ENCODE measurements at places on chromosomes 5 and 9. TPM values are rescaled to one million over a fixed set of nuclear protein-coding genes. Genes with fewer than 3 reads are reported as not detected.
A peak's percentile ranks its signal among the peaks of the same experiment; 100 is the strongest.

DNA sequence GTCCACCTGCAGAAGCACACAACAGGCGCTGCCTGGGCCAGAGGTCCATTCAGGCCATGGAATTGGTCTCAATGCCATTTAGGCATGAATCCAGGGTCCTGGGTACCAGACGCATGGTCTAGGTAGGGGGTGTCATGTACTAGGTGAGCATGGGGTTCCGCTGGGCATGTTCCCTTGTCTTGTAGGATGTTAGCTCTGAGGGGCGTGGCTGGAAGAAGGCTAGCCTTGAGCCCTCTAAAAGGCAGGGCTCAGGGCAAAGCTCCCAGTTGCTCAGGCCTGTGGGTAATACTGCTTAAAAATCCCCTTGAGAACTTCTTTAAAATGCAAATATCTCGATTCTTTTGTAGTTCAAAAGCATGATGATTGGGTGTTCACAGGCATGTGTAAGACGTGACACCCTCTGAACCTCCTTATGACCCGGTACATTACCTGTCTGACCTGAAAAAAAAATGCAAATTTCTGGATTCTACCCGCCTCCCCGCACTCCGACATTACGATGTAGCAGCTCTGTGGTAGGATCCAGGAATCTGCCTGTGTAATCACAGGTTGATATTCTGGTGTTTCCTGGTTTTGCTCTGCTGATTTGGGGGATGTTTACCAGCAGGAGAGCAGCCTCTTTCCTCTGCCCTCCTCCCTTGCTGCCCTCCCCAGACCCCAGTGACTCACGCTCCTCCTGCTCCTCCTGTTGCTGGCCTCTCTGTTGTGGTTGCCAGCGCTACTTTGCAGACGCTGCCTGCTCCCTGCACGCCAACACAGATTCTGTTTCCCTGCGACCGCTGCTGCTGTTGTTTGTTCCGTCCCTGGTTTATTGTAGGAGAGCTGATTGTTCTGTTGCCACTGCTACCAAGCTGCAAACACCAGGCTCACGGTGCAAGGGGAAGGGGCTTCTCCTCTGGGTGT is 5.7 kb downstream of the TMC1 start:
- peak; percentile 97 for DNase-seq

- no peak for DNase-seq
These were observed 287.1 kb downstream of the KCNN2 start for GRCh38 chr5:114648940-114649339.

The SLC34A3 gene
- not detected for total RNA-seq

The C9orf43 gene
- total RNA-seq: not detected

The ANXA6 gene
- 98.2 TPM for total RNA-seq

The KIF12 gene
- 19.3 TPM for total RNA-seq

Measured in Caki2 (cell line).